ENCODE measurements at places on chromosomes 3 and 15.

DNA sequence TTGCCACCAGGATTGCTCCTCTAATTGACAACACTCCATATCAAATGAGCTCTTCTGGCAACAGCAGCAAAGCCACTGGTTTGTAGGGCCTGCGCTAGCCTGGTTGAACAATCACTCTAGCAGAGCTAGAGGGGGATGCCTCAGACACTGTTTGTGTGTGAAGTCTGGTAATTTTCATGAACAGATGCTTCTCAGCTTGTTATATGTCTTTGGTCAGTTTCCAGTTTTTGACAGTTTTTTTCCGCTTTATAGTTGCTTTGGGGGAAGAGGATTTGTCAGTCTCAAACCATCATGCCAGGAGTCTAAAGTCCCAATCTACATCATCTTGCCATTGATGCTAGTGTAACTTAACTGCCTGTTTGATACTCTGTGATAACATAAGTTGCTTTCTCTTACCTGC, 136.0 kb downstream of the HCN4 start:
- no peak for DNase-seq

DNA sequence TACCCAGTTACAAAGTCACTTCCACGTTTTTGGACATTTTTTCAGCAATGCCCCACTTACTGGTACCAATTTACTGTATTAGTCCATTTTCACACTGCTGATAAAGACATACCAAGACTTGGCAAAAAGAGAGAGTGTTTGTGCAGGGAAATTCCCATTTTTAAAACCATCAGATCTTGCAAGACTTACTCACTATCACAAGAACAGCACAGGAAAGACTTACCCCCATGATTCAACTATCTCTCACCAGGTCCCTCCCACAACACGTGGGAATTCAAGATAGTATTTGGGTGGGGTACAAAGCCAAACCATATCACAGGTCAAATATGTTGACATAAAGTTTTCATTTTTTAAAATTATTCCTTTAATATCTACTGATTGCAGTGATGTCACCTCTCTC, 16.2 kb upstream of the ABI3BP start:
- no peak for DNase-seq

GRCh38 chr3:44041726-44042125, 200.0 kb upstream of the TOPAZ1 start:
- no peak for DNase-seq

GRCh38 chr3:112377568-112378071, 44.7 kb downstream of the CD200 start:
- no peak for DNase-seq

- no peak for DNase-seq
Measured at GRCh38 chr15:69395991-69396390, 18.2 kb upstream of the KIF23 start.

GRCh38 chr3:59320080-59320479, 270.3 kb upstream of the CFAP20DC start:
- no peak for DNase-seq

GRCh38 chr15:57183041-57183440, 193.3 kb upstream of the CGNL1 start:
- no peak for DNase-seq

DNA sequence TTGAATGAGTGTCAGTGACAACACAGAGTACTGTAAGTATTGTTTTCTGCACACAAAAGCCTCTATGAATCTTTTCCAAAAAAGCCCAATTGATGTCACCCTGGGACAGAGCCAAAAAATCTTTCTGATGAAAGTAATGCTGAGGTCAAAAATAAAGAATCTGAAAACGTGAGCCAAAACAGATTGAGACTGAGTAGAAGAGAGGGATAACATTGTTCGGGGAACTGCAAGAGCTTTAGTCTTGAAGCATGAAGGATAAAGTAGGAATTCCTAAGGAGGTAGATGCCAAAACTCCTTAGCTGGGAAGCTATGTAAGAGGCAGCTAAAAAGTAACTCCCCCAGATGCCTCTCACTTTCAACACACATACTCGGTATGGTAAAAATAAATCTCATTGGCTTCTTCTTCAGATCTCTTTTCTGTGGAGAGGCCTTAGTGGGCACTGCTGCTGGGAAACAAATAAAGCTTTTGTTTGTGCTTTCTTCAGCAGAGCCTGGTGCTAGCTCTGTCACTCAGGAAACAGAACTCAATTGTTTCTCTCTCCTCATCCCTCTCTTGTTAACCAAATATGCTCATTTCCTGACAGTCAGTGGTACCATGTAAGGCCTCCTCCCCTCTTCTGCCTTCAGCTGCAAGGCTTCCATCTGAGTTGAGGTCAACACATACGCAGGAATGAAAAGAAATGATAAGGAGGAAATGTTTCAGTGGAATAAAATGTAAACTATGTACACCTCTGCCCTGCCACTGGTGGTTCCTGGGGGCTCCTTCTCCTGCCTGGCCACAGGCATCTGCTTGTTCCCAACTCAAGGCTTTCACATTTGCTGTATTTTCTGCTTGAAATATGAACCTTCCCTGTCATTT, 58.1 kb downstream of the CD200 start:
- DNase-seq, result no peak

- DNase-seq, result no peak
Measured at GRCh38 chr3:49157289-49157688, 8.8 kb downstream of the CCDC71 start.

GRCh38 chr15:67853454-67853853, 13.6 kb upstream of the RNU6-1 start:
- DNase-seq, result no peak

DNA sequence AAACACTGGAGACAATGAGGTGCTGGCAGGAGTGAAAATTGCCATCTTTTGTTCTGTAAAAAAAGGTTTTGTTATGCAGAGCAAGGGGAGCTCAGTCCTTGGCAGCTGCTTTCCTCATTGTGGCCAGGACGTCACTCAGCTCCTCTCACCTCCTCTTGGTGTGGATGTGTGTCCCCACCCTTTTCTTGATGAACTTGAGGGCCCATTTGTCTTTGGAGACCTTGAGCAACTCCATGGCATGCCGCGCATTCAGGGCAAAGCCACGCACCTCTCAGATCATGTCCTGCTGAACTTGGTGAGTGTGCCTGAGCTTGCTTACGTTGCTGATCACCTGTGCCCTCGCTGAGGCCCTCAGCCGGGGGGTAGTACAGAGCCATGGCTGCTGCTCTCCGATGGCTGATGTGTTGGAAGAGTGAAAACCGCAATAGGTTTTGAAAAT, 24.5 kb upstream of the BDH1 start:
- no peak for DNase-seq

- DNase-seq, result no peak
Measured at GRCh38 chr3:114460459-114460858, 166.6 kb downstream of the TIGIT start.

GRCh38 chr3:127483005-127483641, 107.4 kb downstream of the TPRA1 start:
- DNase-seq, result no peak

GRCh38 chr15:71111181-71111565, 4.1 kb upstream of the THSD4 start:
- DNase-seq, result no peak

GRCh38 chr3:42369832-42370231, 40.6 kb downstream of the LYZL4 start:
- no peak for DNase-seq

- DNase-seq, result no peak
Measured at GRCh38 chr15:69421498-69421897, 7.3 kb downstream of the KIF23 start.

DNA sequence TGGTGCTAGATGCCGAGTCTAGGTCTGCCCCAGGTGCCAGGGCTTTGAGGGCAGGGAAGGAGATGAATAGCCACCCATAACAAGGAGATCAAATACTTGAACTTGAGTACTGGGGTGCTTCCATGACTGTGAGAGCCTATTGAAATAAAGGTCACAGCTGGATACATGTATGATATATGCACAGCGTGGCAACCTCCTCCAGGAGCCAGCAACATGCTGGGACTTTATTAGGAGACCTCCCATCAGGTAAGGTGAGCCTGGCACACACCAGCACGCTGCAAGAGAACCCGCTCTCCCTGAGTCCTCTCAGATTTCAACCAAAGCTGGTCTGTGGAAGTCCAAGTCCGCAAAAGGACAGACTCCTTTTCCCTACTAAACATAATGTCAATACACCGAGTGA, 10.5 kb upstream of the HES1 start:
- DNase-seq, result no peak

GRCh38 chr3:196569003-196569516, 600 bp downstream of the FBXO45 start:
- peak; percentile 25 for DNase-seq

- DNase-seq, result no peak
Measured at GRCh38 chr15:75350601-75351361, 3.9 kb downstream of the NEIL1 start.

DNA sequence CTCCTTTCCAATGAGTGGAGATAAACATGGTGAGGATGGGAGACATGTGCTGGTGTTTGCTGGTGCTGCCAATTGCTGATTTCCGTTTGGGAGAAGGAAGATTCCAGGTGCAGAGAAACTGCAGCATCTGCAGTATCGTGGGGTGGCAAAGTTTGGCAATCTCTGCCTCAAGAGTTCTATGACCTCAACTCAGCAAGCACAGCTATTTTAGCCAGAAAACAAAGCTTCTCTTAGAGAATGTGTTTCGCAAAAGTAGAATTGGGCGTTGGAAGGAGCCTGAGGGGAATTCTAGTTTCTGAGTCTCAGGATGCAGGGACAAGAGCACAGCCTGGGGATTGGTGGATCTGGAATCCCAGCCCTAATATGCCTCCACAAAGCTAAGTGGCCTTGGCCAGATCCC, 18.2 kb upstream of the SHC4 start:
- DNase-seq, result no peak

DNA sequence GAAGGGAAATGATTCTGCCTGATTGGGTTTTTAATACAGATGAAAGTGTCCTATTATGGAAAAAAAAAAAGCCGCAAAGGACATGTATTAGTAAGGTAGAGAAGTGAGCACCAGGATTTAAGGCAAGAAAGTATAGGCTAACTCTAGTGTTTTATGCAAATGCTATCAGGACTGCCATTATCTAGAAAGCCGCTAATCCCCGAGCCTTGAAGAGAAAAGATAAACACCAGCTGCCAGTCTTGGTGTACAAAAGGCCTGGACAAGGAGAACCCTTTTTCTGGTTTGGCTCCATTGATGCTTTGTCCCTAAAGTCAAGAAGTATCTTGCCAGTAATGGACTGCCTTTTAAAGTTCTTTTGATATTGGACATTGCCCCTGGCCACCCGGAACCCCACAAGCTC, 8.6 kb upstream of the TRIM59 start:
- DNase-seq, result no peak

DNA sequence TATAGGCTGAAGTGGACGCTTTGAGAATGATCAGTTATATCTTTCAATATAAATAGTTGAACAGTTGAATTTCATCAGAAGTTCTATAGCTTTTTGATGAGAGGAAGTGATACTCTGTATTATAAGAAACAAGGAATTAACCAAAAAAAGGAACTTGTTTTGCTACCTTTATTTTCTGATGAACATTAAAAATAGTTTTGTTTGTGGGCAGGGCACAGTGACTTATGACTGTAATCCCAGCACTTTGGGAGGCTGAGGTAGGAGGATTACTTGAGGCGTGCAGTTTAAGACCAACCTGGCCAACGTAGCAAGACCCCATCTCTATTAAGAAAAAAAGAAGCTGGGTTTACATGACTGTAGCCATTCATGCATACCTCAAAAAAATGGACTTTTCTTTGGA, 16.7 kb downstream of the BLOC1S6 start:
- no peak for DNase-seq

GRCh38 chr3:5047764-5048419, 68.7 kb downstream of the BHLHE40 start:
- no peak for DNase-seq

DNA sequence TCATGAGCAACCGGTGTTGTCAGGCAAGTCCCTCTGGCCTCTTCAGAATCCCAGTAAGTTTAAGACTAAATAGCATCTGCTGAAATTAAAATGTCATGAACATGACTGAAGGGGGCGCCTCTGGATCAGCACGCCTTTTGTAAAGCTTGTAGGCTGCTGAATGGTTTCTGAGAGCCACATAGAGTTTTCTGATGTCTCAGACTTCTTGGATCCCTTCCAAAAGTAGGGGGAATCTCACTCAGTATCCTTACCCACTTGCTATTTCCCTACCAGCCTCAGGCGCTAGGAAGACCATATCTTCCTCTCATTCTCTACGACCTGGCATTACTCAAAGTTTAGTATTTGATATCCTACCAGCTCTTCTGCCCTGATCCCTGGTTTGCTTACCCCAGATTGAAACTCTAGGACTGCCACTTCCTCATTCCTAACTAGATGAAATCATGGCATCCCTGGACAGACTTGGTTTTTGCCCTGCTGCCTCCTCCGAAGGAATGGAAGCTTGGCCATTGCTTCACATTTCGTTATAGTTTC, 62.7 kb upstream of the CD47 start:
- DNase-seq, result peak; percentile 6

DNA sequence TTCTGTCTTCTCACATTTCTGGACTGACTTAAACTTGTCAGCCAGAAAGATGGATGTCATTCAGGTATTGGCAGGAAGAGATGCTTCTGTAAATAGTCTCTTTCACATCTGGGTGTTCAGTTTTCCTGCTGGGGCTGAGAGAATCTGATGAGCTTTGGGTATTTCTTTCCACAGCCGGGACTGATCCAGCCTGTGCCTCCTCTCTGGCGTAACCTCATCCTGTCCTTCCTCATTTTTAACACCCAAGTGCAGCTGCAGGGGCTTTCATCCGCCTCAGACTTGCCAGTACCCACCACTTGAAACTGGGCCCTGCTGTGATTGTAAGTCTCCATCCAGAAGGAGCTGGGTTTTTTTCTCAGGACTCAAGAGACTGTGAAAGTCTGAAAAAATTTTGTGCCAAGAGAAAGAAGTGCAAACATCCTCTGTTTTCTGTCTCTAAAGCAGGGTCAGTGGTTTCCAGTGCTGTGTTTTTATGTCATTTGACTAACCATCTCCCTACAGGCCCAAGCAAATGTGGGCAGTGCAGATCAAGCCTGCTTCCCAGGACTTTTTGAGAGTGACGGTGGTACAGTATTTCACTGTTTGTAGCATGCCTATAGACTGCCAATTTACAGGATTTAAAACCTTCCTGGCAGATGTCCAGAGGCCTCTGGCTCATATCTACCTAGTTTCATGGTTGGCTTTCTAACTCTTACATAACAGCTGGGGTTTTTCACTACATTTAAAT, 342.7 kb downstream of the PTPRG start:
- DNase-seq, result no peak

DNA sequence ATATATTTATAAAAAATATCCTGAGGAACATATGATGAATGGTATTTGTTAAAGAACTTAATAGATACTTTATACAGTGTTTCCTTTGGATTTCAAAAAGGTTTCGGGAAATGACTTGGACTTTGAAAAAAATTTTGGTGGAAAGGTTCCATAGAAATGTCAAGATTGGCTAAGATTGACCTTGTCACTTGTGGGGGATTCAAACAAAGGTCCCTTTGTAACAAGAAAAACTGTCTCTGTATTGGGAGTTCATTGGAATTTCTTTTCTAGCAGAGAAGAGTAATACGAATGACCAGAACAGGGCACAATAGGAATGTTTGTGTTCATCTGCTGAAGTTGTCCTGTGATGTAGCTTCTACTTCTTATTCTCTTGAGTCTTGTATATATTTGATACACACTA, 43.2 kb downstream of the ARHGEF26 start:
- no peak for DNase-seq

DNA sequence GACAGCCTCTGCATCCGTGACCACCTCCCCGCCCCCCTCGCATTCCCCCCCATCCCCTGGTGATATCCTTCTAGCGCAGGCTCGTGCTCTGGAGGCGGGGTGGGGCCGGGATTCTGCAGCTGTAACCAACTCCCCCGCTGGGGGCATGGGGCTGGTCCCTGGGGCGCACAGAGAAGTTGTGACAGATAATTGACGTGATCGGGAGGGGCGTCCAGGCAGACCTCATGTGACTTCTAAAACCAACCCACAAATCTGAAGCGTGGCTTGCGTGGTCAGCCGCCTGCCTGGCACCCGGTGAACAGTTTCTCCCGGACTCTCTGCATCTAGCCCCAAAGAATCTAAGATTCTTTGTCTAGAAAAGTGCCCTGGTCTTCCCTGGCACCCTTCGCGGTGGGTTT, 100.6 kb upstream of the IGF1R start:
- no peak for DNase-seq

Measured in activated CD8-positive, alpha-beta memory T cell treated with anti-CD3 and anti-CD28 coated beads for 1 hour (primary cell).